ENCODE measurements at places on chromosomes 6 and 20.

GRCh38 chr6:149445095-149445466, 39.7 kb downstream of the ZC3H12D start:
- no peak overlapping the region for H3K27ac ChIP-seq
- H3K36me3 ChIP-seq, result no peaks in the 10 kb centered on the region
- peaks cover 18% of the 10 kb centered on the region for H3K4me1 ChIP-seq
- H3K27me3 ChIP-seq, result peaks cover 44% of the 10 kb centered on the region
- DNase-seq, result no peak

- no peak for DNase-seq
- peaks cover 2% of the 10 kb centered on the region for H3K4me1 ChIP-seq
- no peaks in the 10 kb centered on the region for H3K36me3 ChIP-seq
- H3K27me3 ChIP-seq, result no peaks in the 10 kb centered on the region
These were observed 7.6 kb upstream of the EXOC2 start for GRCh38 chr6:700490-700889.

DNA sequence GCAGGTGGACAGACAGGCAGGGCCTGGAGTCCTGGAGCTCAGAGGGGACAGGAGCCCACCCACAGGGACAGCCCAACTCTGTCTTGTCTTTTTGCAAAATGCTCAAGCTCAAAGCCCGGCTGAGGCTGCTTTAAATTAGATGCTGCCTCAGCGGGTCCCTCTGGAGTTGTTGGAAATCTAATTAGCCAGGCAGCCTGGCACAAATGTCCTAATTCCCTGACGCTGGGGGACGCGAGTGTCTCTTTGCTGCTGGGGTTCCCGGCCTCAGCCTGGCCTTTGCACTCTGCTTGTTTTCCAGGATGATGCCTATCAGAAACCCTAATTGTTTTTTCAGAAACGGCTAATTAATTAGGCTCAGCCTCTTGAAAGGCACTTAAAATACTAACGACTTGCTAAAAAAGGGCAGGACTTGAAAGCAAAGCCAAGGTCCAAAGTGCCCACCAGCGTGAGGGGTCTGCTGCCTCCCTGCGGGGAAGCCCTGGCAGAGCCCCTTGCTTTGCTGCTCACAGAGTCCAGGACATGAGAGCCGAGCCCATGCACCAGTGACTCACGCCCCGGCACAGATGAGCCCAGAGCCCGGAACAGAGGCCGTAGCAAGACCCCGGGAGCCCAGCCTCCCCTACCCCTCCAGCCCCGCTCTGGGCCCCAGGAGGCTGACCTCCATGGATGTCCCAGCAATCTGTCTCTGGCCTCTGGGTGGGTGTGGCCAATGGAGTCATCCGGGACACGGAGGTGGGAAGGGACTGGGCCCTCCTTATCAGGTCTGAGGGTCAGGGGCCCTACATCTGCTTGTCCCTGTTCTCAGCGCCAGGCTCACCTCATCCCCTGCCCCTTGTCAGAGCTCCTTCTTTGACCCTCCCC, 46.0 kb upstream of the BHLHE23 start:
- H3K4me1 ChIP-seq, result peaks cover 5% of the 10 kb centered on the region
- no peak overlapping the region for H3K27ac ChIP-seq
- no peaks in the 10 kb centered on the region for H3K36me3 ChIP-seq
- H3K4me3 ChIP-seq, result no peak overlapping the region

DNA sequence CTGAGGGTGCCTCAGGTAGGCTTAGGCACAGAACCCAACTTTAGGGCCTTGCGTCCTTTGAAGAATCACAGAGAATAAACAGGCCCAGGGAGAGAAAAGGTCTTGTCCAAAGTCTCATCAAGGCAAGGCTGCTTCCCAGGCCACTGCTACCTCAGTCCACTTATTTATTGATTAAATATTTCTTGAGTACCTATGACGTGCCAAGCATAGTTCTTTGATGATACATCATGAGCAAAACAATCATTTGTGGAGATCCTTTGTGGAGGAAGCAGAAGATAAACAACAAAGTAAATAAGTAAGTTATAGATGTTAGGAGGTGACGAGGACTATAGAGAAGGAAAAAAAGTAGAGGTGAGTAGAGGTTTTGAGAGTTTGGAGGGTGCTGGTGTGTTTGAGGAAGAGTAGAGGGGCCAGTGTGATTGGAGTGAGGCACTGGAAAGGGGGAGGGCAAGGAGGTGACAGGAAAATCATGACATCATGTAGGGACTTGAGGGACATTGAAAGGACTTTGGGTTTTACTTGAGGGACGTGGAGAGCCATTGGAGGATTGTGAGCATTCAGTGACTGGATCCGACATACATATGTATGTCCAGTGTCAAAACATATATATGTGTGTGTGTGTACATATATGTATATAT, 14.1 kb upstream of the CHMP4B start:
- H3K4me1 ChIP-seq, result no peaks in the 10 kb centered on the region
- H3K4me3 ChIP-seq, result no peak overlapping the region
- no peaks in the 10 kb centered on the region for H3K27me3 ChIP-seq
- H3K36me3 ChIP-seq, result no peaks in the 10 kb centered on the region

- no peak for DNase-seq
- H3K27me3 ChIP-seq, result no peaks in the 10 kb centered on the region
- no peak overlapping the region for H3K27ac ChIP-seq
- H3K4me1 ChIP-seq, result no peaks in the 10 kb centered on the region
- no peak overlapping the region for H3K4me3 ChIP-seq
- H3K36me3 ChIP-seq, result no peaks in the 10 kb centered on the region
These were observed 27.5 kb upstream of the TAB2 start for GRCh38 chr6:149289966-149290365.

DNA sequence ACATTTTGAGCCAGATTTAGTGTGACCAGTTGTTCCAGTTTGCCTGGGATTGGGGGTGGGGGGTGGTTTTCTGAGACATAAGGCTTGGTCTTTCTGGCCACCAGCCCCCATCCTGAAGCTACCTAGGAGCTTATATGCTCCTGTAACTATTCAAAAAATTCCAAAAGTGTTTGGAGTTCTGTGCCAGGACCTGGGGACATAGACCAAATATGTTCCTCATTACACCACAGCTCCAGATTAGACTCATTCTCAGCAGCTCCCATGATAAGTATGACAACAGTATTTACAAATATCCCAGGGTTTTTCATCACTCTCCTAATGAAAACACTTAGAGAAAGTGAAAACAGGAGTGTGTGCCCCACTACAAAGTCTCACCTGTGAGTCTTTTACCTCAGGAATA, 37.8 kb upstream of the RNF144B start:
- no peak overlapping the region for H3K4me3 ChIP-seq
- H3K27ac ChIP-seq, result no peak overlapping the region
- peaks cover 2% of the 10 kb centered on the region for H3K4me1 ChIP-seq
- H3K27me3 ChIP-seq, result no peaks in the 10 kb centered on the region
- H3K36me3 ChIP-seq, result no peaks in the 10 kb centered on the region

GRCh38 chr6:125519367-125519766, 217.6 kb upstream of the HDDC2 start:
- DNase-seq, result peak; percentile 73
- no peak overlapping the region for H3K27ac ChIP-seq
- H3K4me1 ChIP-seq, result no peaks in the 10 kb centered on the region
- H3K4me3 ChIP-seq, result no peak overlapping the region

DNA sequence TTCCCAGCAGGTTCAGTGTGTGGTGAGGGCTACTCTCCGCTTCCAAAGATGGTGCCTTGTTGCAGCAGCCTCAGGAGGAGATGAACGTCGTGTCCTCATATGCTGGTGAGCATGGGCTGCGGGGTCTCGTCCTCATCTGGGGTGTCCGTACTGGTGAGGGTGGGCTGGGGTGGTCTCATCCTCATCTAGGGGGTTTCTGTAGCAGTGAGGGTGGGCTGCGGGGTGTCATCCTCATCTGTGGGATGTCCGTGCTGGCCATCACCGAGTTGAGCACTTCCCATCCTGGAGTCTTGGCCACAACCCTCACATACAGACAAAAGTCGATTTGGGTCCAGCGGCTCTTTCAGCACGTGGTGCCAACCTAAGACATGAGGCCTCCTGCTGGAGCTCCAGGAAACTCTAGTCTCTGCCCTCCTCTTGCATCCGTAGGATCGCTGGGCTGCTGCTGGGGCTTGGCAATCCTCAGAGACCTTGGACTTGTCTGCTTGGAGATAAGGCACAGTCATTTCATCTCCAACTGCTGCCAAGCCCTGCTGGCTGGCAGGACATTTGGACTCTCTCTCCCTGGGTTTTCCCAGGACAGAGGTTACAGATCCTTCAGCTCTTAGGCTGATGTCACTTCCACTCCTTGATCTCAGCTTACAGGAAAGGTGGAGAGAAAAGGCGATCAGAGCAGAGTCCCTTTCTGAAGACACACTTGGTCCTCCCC, 160.4 kb downstream of the PACRG start:
- H3K4me3 ChIP-seq, result no peak overlapping the region
- H3K27ac ChIP-seq, result no peak overlapping the region
- no peak for DNase-seq
- no peaks in the 10 kb centered on the region for H3K27me3 ChIP-seq
- no peaks in the 10 kb centered on the region for H3K4me1 ChIP-seq
- no peaks in the 10 kb centered on the region for H3K36me3 ChIP-seq

- no peak overlapping the region for H3K4me3 ChIP-seq
- H3K27ac ChIP-seq, result no peak overlapping the region
- H3K27me3 ChIP-seq, result no peaks in the 10 kb centered on the region
- H3K36me3 ChIP-seq, result no peaks in the 10 kb centered on the region
These were observed 86.2 kb upstream of the ARID1B start for GRCh38 chr6:156691018-156691417.

GRCh38 chr6:149277621-149278020, 39.9 kb upstream of the TAB2 start:
- H3K36me3 ChIP-seq, result no peaks in the 10 kb centered on the region
- H3K27me3 ChIP-seq, result no peaks in the 10 kb centered on the region
- no peak overlapping the region for H3K27ac ChIP-seq
- no peak overlapping the region for H3K4me3 ChIP-seq
- no peak for DNase-seq

DNA sequence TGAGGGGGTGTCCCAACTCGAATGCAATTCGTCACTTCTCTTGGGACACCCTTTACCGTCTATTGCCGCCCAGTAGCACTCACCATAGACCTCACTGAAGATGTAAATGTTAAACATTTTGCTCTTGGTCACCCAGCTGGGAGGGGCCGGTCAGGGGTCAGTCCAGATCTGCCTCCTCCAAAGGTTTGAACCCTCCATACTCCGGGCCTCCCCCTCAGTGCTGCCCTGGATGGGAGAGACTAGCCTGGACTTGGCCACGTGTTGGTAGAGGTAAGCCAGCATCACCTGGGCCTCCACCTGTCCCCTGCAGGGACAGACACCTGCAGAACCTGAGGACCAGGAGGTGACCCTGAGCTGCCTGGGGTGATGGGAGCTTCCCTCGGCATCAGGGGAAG, 5.0 kb upstream of the MYT1 start:
- H3K36me3 ChIP-seq, result no peaks in the 10 kb centered on the region
- no peak for DNase-seq
- peaks cover 22% of the 10 kb centered on the region for H3K4me1 ChIP-seq

GRCh38 chr20:9977629-9978028, 57.2 kb upstream of the ANKEF1 start:
- no peak overlapping the region for H3K4me3 ChIP-seq
- no peak overlapping the region for H3K27ac ChIP-seq
- DNase-seq, result no peak
- no peaks in the 10 kb centered on the region for H3K36me3 ChIP-seq
- peaks cover 8% of the 10 kb centered on the region for H3K27me3 ChIP-seq

DNA sequence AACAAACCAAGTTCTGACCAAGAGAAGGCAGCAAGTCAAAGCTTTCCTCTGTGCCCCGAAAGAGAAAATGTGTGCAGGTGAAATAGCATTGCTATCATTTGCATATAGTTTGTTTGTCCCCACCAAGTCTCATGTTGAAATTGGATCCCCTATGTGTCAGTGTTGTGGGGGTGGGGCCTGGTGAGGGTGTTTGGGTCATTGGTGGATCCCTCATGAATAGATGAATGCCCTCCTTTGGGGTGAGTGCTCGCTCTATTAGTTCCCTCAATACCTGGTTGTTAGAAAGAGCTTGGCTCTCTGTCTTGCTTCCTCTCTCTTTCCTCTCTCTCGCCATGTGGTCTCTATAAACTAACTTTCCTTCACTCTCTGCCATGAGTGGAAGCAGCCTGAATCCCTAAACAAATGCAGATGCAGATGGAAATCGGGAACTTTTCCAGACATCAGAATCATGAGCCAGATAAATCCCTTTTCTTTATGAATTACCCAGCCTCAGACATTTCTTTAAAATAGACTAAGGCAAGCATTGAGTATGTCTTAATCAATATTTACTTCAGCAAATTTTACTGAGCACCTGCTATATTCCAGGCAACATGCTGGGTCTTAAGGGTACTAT, 43.8 kb upstream of the SYNDIG1 start:
- no peak for DNase-seq
- no peak overlapping the region for H3K27ac ChIP-seq

DNA sequence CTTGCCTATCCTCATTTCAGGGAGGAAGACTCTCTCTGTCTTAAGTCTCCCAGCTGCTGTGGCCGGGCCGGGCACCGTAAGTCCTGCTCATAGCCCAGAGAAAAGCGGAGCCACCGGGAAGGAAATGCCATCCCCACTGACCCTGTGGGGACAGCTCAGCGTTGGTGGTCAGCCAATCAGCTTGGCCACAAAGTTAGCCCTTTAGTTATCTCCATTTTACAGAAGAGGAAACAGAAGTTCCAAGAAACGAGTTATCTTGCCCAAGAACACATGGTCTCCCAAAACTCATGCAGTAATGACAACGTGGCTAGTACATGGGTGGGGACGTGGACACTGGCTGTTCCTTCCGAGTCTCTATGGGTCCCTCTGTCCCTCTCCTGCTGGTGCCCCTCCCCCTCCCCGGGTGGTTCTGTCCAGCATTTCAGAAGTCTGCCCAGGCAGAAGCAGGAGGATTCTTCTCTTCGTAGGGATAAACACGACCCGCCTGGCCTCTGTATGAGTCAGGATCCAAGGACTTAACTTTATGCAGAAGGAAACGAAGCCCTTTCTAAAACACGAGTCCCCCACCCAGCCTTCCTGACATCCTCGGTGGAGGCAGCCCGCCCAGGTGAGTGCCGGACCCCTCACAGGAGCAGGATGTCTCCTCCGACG, 273.8 kb downstream of the CDH4 start:
- no peak overlapping the region for H3K27ac ChIP-seq
- peaks cover 13% of the 10 kb centered on the region for H3K4me1 ChIP-seq
- peaks cover 4% of the 10 kb centered on the region for H3K27me3 ChIP-seq
- no peaks in the 10 kb centered on the region for H3K36me3 ChIP-seq

GRCh38 chr6:101883505-101883904, 490.0 kb downstream of the GRIK2 start:
- H3K27me3 ChIP-seq, result no peaks in the 10 kb centered on the region
- DNase-seq, result peak; percentile 3
- no peaks in the 10 kb centered on the region for H3K36me3 ChIP-seq
- no peak overlapping the region for H3K4me3 ChIP-seq
- no peak overlapping the region for H3K27ac ChIP-seq
- H3K4me1 ChIP-seq, result no peaks in the 10 kb centered on the region

- no peaks in the 10 kb centered on the region for H3K36me3 ChIP-seq
- no peaks in the 10 kb centered on the region for H3K27me3 ChIP-seq
- H3K4me1 ChIP-seq, result no peaks in the 10 kb centered on the region
- DNase-seq, result no peak
These were observed 1.1 kb downstream of the RNF144B start for GRCh38 chr6:18388271-18388670.

Data from mesenchymal stem cell (in vitro differentiated cells and primary cell).